Femur (tissue), 1 donor: ENCODE measurements at places on chromosomes 5 and 9.

- DNase-seq = no peak
These were observed 28.7 kb upstream of the TIMD4 start for GRCh38 chr5:156991714-156992113.

DNA sequence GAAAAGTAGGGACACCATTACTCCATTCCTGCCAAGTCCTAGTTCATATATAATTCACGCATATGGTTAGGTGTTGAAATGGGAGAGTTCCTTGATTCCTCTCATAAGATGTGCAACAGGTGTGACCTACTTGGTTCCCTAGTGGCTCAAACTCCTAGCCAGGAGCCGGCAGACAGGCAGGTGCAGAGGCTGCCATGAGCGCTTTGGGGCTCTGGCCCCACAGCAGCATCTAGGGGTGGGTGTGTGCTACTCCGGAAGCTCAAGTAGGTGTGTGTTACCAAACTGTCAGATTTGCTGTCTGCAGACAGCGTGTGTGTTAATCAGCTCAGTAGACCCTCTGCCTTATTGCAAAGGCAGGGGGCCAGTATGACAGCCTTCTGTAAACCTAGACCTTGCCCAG lies 1652.4 kb upstream of the ACO1 start:
- DNase-seq = no peak

GRCh38 chr5:84752780-84753179 lies 368.1 kb upstream of the EDIL3 start:
- DNase-seq = no peak

- DNase-seq = no peak
These were observed 22.5 kb upstream of the NINJ1 start for GRCh38 chr9:93156475-93157008.

DNA sequence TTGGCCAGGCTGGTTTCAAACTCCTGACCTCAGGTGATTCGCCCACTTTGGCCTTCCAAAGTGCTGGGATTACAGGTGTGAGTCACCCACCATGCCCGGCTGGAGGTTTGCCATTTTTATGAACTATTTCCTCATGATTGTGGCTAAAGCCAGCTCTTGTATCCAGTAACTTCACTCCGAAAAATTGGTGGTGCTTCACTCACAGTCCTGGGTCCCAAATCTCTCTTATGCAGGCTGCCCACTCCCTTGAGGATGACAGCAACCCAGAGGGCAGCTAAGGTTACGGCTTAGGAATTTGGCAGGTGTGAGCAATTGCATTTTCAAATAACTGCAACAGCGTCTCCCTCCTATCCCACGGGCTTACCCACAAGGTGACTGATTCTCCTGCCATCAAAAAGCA lies 23.4 kb upstream of the FUBP3 start:
- DNase-seq = no peak

GRCh38 chr5:158998793-158999325 lies 100.9 kb downstream of the EBF1 start:
- no peak for DNase-seq

DNA sequence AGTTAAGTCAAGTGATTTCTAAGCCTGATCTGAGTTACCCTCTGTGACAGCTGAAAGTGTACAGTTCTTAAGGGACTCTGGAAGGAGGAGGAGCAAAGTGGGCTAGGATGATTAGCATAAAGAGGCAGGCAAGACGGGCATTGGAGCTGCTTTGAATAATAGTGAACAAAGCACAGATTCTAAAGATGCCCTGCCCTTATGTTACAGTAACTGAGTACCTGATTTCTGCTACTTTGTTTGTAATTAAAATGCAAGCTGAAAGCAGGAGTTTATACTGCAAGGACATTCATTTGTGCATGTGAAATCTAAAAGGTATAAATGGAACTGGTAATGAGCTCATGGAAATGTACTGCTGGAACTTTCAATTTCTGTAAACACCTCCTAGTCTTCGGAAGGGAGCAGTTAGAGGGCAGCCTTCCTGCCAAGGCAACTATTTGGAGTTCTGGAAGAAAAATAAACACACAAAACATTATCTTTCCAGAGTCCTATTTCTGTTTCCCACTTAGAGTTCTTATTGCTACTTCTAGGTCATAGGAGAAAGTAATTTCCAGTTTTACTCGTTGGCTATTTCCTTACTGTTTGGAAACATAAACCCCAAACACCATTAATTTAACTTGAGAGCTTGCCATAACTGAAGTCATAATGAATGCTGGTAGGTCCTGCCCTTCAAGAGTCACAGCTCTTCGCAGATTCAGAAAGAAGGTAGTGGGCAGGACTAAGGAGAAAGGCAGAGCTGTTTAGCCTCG lies at the start of gene RANBP3L:
RANBP3L (minus strand) TSS at position 45 of the 746 bp plus-strand sequence. CDS start 486 bp downstream, outside the sequence.
- DNase-seq = peak; percentile 28

DNA sequence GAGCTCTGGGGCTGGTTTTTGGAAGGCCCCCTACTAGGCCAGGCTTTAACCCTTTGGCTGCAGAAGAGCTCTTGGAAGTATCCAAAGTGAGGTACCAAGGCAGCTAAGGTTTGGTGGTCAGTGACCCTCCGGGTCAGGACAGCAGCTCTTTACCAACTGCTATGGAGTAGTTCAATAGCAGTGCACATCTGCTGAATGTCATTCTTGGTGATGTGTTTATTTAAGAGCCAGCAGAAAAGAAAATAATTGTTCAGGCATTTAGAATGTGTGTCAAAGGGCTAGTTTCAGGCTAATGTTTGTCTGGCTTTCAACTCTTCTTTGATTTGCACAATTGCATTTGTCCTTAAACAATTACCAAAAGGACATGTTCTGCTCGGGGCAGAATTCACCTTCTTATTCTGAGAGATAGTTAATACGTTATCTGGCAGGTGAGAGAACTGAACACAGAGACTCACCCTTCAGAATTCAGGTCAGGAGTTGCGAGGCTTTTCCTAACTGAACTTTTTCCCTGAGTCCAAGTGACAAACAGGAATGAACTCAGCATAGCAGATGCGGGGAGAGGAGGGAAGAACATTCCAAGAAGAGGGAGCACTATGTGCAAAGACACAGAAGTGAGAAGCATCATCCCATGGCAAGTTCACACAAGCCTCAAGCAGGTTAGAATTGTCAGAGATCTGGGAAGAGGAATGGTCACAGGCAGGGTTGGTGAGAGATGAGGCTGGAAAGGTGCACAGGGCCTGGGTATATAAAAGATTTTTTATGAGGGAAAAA lies 556.7 kb upstream of the TLE4 start:
- DNase-seq = no peak

DNA sequence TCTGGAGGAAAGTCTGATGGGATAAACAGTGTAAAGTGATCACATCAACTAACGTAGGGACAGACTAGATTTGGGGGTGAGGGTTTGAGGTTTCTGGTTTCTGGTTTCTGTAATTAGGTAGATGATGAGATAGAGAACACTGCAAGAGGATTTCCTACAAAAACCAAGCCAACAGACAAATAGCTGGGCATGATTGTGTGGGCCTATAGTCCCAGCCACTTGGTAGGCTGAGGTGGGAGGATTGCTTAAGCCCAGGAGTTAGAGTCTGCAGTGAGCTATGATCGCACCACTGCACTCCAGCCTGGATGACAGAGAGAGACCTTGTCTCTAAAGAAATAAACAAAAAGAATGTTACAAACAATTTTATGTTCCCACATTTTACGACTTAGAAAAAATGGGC lies 34.4 kb upstream of the RNU6ATAC start:
- DNase-seq = no peak

- DNase-seq = no peak
These were observed 7.5 kb upstream of the PLCXD3 start for GRCh38 chr5:41517909-41518308.

DNA sequence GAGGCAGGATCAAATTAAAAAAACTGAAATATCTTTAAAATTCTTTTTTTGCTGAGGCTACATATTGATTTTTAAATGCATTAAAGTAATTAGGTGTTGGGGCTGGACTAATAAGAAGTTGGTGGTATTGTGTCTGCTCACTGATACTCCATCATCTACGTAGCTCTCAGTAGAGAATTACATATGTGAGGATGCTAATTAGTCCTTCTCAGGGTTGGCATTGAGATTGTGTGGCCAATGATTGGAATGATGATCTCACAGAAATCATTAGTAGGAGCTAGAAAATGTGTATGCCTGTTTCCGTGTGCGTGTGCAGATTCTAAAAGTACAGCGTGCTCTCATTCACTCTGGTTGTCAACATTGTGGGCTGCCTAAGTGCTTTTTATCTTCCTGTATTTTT lies 283.8 kb downstream of the SH3GL2 start:
- no peak for DNase-seq

DNA sequence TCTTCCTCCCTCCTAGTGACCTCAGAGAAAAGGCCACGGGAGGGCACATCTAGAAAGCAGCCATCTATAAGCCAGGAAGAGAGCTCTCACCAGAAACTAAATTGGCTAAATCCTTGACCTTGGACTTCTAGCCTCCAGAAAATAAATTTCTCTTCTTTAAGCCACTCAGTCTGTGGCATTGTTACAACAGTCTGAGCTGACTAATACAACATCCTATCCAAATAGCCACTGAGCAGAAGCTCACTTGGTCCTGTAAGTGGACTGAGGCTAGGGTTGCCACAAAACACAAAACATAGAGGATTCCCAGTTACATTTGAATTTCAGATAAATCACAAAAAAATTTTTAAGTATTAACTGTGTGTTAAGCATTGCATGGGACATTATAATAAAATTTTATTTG lies 383.4 kb downstream of the MLLT3 start:
- no peak for DNase-seq

DNA sequence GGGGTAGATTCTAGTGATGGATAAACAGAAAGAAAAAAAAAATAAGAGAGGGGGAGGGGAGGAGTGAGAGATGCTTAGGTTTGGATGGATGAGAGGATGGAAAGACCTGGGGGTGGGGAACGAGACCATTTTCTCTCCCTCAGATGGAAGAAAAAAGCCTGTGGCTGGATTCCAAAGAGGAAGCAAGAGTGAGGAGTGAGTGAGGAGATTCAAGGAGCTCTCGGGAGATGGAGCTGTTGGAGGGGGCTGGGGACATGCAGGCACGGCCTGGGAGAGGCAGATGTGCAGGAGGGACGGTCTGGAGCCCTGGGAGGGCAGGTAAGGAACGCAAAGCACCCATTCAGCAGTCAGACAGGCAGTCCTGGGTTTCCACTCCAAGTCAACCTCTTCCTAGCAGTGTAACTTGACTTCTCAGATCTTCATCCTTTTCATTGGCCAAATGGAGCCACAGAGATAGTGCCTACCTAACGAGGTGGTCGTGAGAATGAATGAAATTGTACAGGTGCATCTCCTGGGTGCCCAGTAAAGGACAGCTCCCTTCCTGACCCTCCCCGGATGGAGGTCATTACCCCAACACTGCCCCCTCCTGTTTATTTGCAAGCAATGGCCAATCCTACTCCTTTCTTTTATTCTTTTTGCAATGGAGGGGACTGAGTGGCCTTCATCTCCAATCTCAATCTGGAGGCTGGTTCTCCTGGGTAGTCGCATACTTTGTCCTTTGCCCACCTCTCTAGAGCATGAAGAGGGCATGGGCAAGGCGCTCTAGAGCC lies 52.2 kb downstream of the PCDH1 start:
- no peak for DNase-seq

DNA sequence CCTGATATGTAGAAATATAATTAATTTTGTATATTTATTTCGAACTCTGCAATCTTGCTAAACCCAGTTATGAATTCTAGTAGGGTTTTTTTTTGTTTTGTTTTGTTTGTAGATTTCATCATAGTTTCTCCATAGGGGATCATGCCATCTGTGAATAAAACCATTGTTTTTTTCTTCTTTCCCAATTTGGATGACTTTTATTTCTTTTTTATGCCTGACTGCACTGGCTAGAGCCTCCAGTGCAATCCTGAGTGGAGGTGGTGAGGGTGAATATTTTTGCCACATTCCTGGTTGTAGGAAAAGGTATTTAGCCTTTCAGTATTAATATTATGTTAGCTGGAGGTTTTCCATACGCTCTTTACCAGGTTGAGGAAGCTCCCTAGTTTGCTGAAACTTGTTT lies 70.0 kb upstream of the GFPT2 start:
- DNase-seq = no peak
